Adrenal gland (tissue), 19 donors: ENCODE measurements at places on chromosomes 5 and 9.

DNA sequence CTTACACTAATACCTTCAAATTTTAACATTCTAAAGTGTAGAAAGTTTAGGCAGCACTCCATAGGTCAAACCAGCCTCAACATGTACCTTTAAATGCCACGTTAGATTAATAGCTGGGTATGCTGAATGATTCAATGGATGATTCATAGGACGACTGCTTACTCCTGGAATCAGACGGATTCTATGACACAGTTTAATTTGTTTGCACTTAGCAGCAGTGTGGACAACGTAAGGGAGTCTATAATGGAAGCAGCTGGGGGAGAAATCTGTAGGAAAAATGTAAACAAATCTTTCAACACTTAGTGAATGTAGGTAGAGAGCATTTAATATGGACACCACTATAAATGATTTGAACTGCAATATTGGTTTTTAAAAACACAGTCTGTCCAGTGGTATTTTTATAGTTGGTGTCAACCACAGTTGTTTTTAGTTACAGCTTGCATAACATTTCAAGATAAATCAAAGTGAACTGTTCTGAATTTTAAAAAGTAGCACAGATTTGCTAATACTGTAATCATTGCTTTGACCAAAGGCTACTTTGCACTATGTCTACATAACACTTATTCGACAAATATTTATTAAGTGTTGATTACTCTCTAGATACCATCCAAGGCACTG lies 701.5 kb upstream of the MEF2C start:
- H3K27ac ChIP-seq, result no peak overlapping the region
- no peaks in the 10 kb centered on the region for H3K36me3 ChIP-seq
- no peak overlapping the region for H3K4me3 ChIP-seq
- H3K27me3 ChIP-seq, result no peaks in the 10 kb centered on the region
- DNase-seq, result no peak
- H3K4me1 ChIP-seq, result no peaks in the 10 kb centered on the region

- H3K27ac ChIP-seq, result no peak overlapping the region
- H3K27me3 ChIP-seq, result no peaks in the 10 kb centered on the region
- no peaks in the 10 kb centered on the region for H3K4me1 ChIP-seq
- DNase-seq, result no peak
Measured at GRCh38 chr9:94861589-94862272, 135.2 kb downstream of the AOPEP start.

- H3K36me3 ChIP-seq, result no peaks in the 10 kb centered on the region
- H3K27me3 ChIP-seq, result peaks cover 9% of the 10 kb centered on the region
- no peak overlapping the region for H3K4me3 ChIP-seq
- no peak for DNase-seq
- no peaks in the 10 kb centered on the region for H3K4me1 ChIP-seq
Measured at GRCh38 chr9:86550401-86550800, 196.2 kb upstream of the TUT7 start.

- no peaks in the 10 kb centered on the region for H3K36me3 ChIP-seq
- no peaks in the 10 kb centered on the region for H3K4me1 ChIP-seq
- H3K27ac ChIP-seq, result no peak overlapping the region
- H3K4me3 ChIP-seq, result no peak overlapping the region
- DNase-seq, result no peak
Measured at GRCh38 chr9:110153431-110153830, 54.5 kb downstream of the C9orf152 start.

- H3K36me3 ChIP-seq, result no peaks in the 10 kb centered on the region
- no peaks in the 10 kb centered on the region for H3K4me1 ChIP-seq
- no peak for DNase-seq
- no peak overlapping the region for H3K27ac ChIP-seq
Measured at GRCh38 chr5:56595566-56595965, 219.8 kb upstream of the MAP3K1 start.

DNA sequence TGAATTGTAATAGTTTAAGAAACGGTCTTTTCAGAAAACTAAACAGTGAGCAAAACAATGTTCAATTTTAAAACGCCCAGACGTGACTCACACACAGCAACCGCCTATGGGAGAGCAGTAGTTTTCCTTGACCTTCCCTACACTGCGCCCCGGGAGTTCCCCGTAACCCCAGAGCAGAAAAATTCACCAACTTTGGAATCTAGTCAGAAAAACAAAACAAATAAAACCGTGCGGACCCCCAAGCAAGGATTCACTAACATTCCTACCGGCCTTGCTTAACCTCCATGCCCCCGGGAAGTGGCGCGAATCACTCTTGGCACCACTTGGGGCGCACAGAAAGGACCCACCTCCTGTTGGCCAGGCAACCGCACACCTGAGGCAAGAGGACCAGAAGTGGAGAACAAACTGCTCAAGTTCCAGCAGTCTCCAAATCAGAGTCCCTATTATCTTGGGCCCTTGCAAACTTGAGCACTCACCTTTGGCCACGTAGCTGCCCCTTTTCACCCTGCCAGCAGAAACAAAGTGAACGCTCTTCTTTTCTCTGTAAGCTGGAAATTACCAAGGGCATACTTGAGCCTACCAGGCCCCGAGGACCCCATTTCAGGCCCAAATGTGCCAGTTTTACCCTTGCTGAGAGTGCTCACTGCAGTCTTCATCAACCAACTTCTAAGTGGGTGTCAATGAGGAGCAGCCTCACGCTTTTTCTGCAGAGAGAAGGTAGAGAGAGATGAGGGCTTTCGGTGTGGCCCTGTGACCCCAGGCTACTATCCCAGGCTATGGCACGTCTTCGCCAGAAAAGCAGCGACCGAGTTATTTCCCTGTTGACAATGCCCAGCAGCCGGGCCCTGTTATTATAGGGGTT lies 189.7 kb downstream of the MEF2C start:
- H3K4me3 ChIP-seq, result no peak overlapping the region
- peaks cover 14% of the 10 kb centered on the region for H3K4me1 ChIP-seq
- H3K36me3 ChIP-seq, result no peaks in the 10 kb centered on the region

- H3K27ac ChIP-seq, result no peak overlapping the region
- no peaks in the 10 kb centered on the region for H3K27me3 ChIP-seq
- no peaks in the 10 kb centered on the region for H3K36me3 ChIP-seq
- no peaks in the 10 kb centered on the region for H3K4me1 ChIP-seq
Measured at GRCh38 chr5:117295941-117296340, 721.3 kb upstream of the SEMA6A start.

- peaks cover 33% of the 10 kb centered on the region for H3K4me1 ChIP-seq
- no peak overlapping the region for H3K4me3 ChIP-seq
- peak; percentile 80 for DNase-seq
Measured at GRCh38 chr9:137672907-137673791, 54.3 kb downstream of the EHMT1 start.

DNA sequence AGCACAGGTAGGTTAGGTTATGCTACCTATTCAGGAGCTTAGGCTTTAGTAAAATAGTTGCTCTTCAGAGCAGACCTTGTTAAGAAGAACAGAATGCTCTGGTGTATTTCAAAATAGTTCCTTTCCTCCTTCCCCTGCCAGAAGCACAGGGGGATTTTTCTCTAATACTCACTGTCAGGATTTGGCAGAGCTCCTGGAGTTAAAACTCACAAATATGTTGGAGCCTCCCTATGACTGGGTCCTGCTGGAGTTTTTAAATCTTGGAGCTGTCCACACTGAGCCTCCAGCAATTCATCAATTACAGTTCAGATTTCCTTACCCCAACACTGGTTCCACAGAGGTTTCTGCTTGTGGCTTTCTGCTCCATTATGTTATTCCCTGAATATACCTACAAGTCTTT lies 1233.8 kb upstream of the WWC1 start:
- H3K4me3 ChIP-seq, result no peak overlapping the region
- DNase-seq, result no peak
- H3K36me3 ChIP-seq, result no peaks in the 10 kb centered on the region
- H3K27ac ChIP-seq, result no peak overlapping the region
- H3K4me1 ChIP-seq, result no peaks in the 10 kb centered on the region
- H3K27me3 ChIP-seq, result no peaks in the 10 kb centered on the region

- H3K27ac ChIP-seq, result no peak overlapping the region
- no peaks in the 10 kb centered on the region for H3K36me3 ChIP-seq
- no peak for DNase-seq
- H3K4me3 ChIP-seq, result no peak overlapping the region
- no peaks in the 10 kb centered on the region for H3K27me3 ChIP-seq
- no peaks in the 10 kb centered on the region for H3K4me1 ChIP-seq
Measured at GRCh38 chr9:97714435-97714834, 17.3 kb upstream of the XPA start.

GRCh38 chr9:76626141-76626540 lies 138.1 kb upstream of the PCA3 start:
- no peaks in the 10 kb centered on the region for H3K27me3 ChIP-seq
- H3K27ac ChIP-seq, result no peak overlapping the region
- H3K36me3 ChIP-seq, result no peaks in the 10 kb centered on the region
- no peak overlapping the region for H3K4me3 ChIP-seq
- H3K4me1 ChIP-seq, result no peaks in the 10 kb centered on the region
- no peak for DNase-seq

GRCh38 chr9:95266649-95267048 lies 50.9 kb downstream of the FANCC start:
- H3K4me3 ChIP-seq, result no peak overlapping the region
- H3K27me3 ChIP-seq, result no peaks in the 10 kb centered on the region
- DNase-seq, result no peak

- no peaks in the 10 kb centered on the region for H3K4me1 ChIP-seq
- H3K4me3 ChIP-seq, result no peak overlapping the region
- H3K36me3 ChIP-seq, result no peaks in the 10 kb centered on the region
- H3K27ac ChIP-seq, result no peak overlapping the region
- H3K27me3 ChIP-seq, result peaks cover 3% of the 10 kb centered on the region
- no peak for DNase-seq
Measured at GRCh38 chr9:37668116-37668601, 17.4 kb downstream of the FRMPD1 start.

- DNase-seq, result no peak
- no peaks in the 10 kb centered on the region for H3K36me3 ChIP-seq
Measured at GRCh38 chr9:110650261-110650660, 18.3 kb upstream of the MUSK start.

DNA sequence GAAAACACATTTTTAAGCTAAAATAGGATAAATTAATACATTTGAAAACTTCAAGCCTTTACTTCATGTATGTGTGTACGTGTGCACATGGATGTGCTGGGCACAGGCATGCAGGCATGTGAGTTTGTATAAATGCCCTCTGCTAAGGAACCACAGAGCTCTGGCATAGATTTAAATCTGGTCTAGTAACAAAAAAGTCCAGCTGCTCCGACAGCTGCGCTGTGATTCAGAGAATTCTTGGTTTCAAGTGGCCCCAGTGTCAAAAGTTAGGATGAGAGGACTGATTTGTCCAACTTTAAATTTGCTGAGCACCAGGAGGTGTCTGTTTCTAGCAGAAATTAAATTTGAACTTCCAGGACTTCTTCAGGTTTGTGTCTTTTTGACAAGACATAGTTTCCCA lies 203.7 kb upstream of the TUT7 start:
- no peak for DNase-seq
- no peaks in the 10 kb centered on the region for H3K4me1 ChIP-seq
- no peak overlapping the region for H3K4me3 ChIP-seq
- peaks cover 5% of the 10 kb centered on the region for H3K27me3 ChIP-seq
- no peak overlapping the region for H3K27ac ChIP-seq

GRCh38 chr5:35668319-35668718 lies 50.7 kb downstream of the SPEF2 start:
- DNase-seq, result no peak
- H3K4me3 ChIP-seq, result no peak overlapping the region
- H3K36me3 ChIP-seq, result no peaks in the 10 kb centered on the region
- no peaks in the 10 kb centered on the region for H3K4me1 ChIP-seq

GRCh38 chr5:135384898-135385297 lies 14.1 kb downstream of the MACROH2A1 start:
- no peak for DNase-seq
- H3K4me3 ChIP-seq, result no peak overlapping the region
- H3K36me3 ChIP-seq, result no peaks in the 10 kb centered on the region
- H3K27me3 ChIP-seq, result no peaks in the 10 kb centered on the region
- peaks cover 16% of the 10 kb centered on the region for H3K4me1 ChIP-seq

- H3K27ac ChIP-seq, result no peak overlapping the region
- H3K4me1 ChIP-seq, result no peaks in the 10 kb centered on the region
- no peak for DNase-seq
- no peaks in the 10 kb centered on the region for H3K27me3 ChIP-seq
- H3K4me3 ChIP-seq, result no peak overlapping the region
Measured at GRCh38 chr5:77356740-77357139, 135.4 kb downstream of the WDR41 start.

DNA sequence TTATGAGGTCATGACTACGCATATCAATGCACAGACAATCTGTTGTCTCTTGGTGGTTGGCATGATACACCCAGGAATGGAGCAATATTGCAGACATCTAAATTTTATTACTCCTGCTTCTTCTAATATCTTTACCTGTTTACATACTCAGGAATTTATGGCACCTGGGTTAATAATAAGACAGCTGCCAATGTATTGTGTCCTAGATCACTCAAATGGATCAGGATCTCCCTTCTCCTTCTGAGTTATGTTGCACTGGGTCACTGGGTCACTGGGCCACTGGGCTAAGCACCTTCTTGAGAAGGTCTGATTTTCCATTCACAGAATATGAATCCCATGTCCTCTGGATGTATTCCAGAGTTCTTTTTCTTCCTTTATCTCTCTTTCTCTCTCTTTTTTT lies 41.8 kb downstream of the CCL28 start:
- DNase-seq, result no peak
- no peak overlapping the region for H3K27ac ChIP-seq

- H3K4me3 ChIP-seq, result no peak overlapping the region
- DNase-seq, result no peak
- no peaks in the 10 kb centered on the region for H3K36me3 ChIP-seq
- no peaks in the 10 kb centered on the region for H3K4me1 ChIP-seq
Measured at GRCh38 chr9:123364241-123364824, 8.3 kb downstream of the CRB2 start.

DNA sequence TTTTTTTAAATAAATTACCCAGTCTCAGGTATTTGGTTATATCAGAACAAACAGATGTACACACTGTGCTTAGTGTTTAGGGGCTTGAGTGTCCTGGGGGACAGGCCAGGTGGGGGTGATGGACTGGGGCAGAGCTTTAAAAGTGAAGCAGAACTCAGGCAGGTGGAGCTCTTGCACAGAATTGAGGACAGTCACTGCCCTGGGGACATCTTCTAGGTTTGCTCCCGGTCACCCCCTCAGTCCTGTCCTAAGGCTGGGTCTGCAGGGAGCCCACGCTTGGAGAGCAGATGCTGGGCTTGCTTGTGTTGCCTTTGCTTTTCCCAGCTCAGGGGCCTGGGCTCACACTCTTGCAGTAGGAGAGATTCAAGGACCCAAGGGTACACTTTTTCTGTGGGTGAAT lies 10.8 kb downstream of the GADD45G start:
- H3K4me3 ChIP-seq, result no peak overlapping the region
- H3K27ac ChIP-seq, result no peak overlapping the region
- H3K27me3 ChIP-seq, result no peaks in the 10 kb centered on the region
- H3K36me3 ChIP-seq, result no peaks in the 10 kb centered on the region

- no peaks in the 10 kb centered on the region for H3K27me3 ChIP-seq
- H3K36me3 ChIP-seq, result no peaks in the 10 kb centered on the region
- no peaks in the 10 kb centered on the region for H3K4me1 ChIP-seq
- H3K27ac ChIP-seq, result no peak overlapping the region
- no peak for DNase-seq
Measured at GRCh38 chr9:27717991-27718390, 144.7 kb upstream of the C9orf72 start.
